ENCODE measurements at places on chromosomes 7 and 10.

- no peak for DNase-seq
Observed at GRCh38 chr10:131121511-131122035, 189.9 kb downstream of the TCERG1L start.

GRCh38 chr10:60175441-60175971, 214.2 kb downstream of the ANK3 start:
- DNase-seq, result peak; percentile 16

DNA sequence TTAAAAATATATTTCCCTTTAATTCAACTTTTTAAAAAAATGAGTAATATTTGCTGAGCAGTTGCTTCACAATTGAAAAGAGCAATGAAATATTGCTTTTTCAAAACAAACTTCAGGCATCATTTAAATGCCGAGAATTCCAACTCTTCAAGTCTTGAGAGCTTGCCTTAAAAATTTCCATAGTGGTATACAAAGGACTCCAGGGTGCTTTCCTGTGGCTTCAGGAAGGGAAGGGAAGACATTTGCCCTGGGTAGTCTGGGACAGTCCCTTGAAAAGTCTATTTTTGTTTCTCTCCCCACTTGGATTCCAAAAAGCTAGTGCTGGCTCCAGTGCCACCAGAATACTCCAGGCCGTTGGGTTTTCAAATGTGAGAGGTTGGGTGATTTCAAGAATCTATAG, 71.7 kb downstream of the HYCC1 start:
- no peak for DNase-seq

- DNase-seq, result no peak
Observed at GRCh38 chr10:51313251-51313650, 239.0 kb downstream of the PRKG1 start.

DNA sequence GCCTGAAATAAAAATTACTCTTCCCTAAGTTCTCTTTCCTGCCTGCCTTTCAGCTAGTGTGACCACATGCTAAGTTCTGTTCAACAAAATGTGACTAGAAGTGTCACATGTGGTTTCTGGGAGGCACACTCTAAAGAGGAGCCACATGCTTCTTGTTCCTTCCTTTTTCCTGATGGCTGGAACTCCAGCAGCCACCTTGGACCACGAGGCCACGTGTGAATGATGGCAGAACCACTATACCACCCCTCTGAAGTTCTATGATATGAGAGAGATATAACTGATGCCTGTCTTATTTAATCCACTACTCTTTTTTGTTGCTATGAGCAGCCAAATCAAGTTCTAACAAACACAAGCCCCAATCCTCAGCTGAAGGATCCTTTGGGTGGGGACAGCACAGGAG, 8.1 kb downstream of the PODXL start:
- DNase-seq, result no peak

DNA sequence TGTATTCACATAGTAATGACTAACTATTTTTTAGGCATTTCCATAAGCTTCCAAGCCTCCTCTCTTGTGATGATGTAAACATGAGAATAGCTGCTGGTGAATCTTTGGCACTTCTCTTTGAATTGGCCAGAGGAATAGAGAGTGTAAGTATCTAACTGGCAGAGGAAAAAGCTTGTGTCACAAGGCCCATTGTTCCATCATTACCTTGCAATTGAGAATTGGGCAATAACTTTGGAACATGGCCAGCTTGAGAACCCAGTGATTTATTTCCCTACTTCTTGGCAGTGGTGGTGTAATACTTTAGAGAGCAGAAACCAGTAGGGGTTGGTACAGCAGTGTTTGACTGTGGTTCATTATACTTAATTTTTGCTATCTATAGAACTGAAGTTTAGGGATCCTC, 12.0 kb downstream of the IFRD1 start:
- no peak for DNase-seq

GRCh38 chr7:83271212-83272099, 108.8 kb upstream of the PCLO start:
- peak; percentile 60 for DNase-seq

DNA sequence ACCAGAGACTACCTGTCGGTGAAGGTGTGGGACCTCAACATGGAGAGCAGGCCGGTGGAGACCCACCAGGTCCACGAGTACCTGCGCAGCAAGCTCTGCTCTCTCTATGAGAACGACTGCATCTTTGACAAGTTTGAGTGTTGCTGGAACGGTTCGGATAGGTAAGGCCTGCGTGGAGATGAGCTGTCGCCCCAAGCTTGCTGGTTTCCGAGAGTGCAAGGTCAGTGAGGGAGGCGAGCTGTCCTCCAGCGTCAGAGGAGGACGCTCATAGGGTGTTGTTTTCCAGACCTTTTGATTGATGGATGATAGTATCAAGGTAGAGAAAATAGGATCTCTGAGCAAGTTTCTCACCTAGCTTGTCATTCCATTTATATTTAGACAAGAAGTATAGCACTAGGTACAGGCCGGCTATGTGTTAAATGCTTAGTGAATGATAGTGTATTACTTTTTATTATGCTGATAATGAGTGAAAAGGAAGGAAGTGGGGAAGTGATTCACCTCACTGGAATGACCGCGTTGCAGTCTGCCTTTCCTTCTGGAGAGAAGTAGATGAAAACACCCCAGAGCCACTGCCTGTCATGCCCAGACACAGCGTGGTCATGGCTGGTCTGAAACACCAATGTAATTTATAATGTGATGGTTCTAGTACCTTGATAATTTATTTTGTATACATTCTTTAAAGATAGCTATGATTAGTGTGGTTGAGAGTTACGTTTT, 33.9 kb downstream of the BNIP3 start:
- DNase-seq, result no peak

GRCh38 chr7:24963218-24963617, 16.8 kb downstream of the OSBPL3 start:
- no peak for DNase-seq

DNA sequence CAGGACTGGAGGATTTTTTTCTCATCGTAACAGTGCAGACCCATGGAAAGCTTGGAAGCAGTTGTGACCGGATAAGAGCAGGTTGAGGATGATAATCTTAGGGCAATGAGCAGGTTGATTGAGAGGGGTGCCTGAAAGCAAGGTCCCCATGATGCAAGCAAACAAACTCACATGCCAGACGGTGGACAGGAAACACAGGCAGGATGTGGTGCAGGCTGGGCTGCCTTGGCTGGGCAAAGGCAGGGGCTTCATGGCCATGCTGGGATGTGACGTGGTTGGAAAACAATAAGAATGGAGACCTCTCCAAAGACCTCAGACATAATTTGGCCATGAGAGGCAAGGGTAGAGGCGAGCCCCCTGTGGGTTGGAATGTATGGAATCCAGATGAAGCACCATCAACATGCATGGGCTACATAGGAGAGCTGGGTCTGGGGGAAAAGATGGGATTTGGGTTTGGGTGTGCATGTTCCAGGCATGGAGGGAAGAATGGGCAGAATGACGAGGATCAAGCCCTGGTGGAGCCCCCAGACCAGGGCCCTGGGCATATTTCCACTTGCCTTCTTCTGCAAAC, 58.3 kb downstream of the IKZF1 start:
- DNase-seq, result no peak

DNA sequence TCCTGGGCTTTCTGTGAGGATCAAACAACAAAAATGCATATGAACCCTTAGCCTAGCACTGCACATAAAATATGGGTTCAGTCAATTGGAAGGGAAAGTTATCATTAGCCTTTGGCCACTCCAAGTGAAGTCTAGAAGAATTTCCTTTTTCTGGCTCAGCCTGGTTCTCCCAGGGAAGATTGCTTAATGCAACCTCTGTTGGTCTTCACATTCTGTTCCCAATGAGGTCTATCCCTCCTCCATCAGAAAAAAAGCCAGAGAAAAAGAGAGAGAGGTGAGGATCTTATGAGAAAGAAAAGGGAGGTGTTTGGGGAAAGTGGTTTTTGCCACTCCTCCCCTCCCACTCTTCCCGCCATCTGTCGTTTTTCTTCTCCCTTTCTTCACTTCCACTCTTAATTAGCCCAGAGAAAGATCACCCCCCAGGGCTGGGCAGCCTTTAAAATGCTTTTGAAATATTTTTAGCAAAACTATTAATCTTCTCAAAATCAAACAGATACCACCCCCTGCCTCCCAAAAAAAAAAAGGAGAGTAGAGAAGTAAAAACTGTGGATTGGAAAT, 31.1 kb downstream of the CPVL start:
- no peak for DNase-seq

Data from cardiac muscle cell (in vitro differentiated cells and primary cell).